Cortex of kidney (tissue), 1 donor: ENCODE measurements at places on chromosomes 6 and 20.

DNA sequence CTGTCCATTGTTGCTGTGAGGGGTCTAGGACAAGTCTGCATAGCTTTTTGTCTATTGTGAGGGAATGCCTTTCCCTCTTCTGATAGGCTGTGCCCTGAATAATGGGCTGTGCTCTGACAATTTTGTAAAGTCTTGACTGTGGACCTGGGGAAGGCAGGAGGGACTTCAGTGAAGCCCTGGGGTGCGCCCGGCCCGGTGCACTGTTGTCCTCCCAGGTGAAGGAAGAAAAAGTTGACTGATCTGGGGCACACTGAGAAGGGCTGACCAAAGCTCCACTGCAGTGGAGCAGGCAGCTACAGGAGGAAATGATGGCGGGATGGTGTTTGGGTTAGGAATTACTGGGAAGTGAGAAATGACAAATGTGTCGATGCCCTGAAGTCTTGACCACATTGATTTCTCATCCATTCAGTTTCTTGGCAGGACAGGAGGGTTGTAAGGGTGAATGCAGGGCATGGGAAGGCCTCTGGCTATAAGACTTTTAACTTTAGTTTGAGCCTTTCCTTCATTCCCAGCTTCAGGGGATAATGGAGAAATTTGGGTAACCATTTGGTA, 224.0 kb upstream of the CST7 start:
- DNase-seq = no peak

GRCh38 chr6:36226438-36227047, 30.0 kb downstream of the BRPF3 start:
- no peak for DNase-seq

GRCh38 chr20:11162026-11162775, 488.4 kb upstream of the JAG1 start:
- no peak for DNase-seq

GRCh38 chr20:18577942-18578341, 9.9 kb upstream of the DTD1 start:
- DNase-seq = no peak

- no peak for DNase-seq
These were observed 430.0 kb downstream of the LMBRD1 start for GRCh38 chr6:69366831-69367230.

GRCh38 chr6:91087908-91088307, 501.0 kb upstream of the MAP3K7 start:
- DNase-seq = no peak

GRCh38 chr20:49405062-49405683, 77.3 kb downstream of the KCNB1 start:
- DNase-seq = no peak

DNA sequence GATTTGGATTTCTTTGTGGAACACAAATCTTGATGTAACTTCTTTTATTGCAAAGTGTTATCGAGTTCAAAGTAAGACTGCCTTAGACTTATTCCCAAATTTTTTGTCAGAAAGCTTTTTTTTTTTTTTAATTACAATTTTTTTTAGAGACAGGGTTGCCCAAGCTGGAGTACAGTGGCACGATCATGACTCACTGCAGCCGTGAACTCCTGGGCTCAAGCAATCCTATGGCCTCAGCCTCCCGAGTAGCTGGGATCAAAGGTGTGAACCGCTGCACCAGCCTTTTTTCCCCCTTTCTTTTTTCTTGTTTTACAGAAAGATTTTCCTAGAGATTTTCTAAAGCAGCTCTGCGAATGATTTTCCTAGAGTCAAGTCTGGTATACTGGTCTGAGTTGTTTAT, 2.8 kb downstream of the RIOK1 start:
- no peak for DNase-seq

DNA sequence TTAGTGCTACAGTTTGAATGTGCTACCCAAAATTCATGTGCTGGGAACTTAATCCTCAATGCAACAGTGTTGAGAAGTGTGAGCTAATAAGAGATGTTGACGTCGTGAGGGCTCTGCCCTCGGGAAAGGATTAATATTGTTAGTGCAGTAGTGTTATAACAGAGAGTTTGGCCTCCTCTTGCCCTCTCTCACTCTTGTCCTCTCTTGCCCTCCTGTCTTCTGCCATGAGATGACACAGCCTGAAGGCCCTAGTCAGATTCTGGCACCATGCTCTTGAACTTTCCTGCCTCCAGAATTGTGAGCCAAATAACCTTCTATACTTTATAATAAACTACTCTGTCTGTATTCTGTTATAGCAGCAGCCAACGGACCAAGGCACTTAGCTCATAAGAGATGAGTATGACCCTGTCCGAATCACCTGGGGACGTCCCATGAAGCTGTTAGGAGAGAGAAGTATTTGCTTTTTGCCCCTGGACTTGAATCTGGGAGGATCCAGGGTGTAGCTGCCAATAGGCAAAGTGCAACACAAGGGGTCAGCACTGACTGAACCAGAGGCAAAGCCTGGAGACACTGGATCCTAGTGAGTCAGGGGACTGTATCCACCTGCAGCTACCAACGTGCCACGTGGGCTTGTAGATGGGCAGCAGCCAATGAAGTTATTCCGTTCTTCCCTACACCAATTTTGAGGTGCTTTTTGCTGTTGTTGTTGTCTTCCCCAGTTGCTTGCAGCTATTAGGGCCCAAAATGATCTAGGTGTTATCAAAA, 233.7 kb downstream of the THBS2 start:
- no peak for DNase-seq

DNA sequence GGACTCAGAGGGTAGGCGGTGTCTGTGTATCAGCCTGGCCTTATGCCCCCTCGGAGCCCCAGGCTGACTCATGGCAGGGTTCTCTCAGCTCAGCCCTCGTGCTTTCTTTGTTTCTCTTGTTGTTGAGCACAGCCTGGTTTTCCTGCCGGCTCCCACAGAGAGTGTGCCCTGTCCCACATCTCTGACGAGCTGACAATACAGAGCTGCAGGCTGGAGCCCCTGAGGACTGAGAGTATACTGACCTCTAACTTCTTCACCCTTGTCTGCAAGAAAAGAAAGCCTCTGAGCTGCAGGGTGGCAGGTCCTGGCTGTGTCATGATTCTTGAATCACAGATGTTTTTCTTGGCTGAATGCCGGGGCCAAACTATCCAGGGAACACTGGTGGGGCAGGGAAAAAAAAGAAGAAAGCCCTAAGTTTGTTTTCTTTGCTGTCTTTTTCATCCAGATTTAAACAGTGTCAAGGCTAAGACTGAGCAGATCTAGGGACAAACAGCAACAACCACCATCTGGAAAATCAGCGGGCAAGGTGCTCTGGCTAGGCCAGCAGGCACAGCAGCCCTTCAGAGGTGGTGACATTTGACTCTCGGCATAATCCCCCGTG, 63.3 kb upstream of the ZNF133 start:
- no peak for DNase-seq

- no peak for DNase-seq
These were observed 151.7 kb upstream of the RPS6KA2 start for GRCh38 chr6:166778776-166779175.

GRCh38 chr6:42279144-42279781, 61.6 kb upstream of the MRPS10 start:
- DNase-seq = no peak

GRCh38 chr6:3825331-3825831, 23.8 kb upstream of the FAM50B start:
- DNase-seq = no peak

GRCh38 chr6:155257796-155258195, 6.0 kb upstream of the CLDN20 start:
- DNase-seq = no peak

- no peak for DNase-seq
These were observed 27.6 kb downstream of the PKHD1 start for GRCh38 chr6:52059821-52060220.

DNA sequence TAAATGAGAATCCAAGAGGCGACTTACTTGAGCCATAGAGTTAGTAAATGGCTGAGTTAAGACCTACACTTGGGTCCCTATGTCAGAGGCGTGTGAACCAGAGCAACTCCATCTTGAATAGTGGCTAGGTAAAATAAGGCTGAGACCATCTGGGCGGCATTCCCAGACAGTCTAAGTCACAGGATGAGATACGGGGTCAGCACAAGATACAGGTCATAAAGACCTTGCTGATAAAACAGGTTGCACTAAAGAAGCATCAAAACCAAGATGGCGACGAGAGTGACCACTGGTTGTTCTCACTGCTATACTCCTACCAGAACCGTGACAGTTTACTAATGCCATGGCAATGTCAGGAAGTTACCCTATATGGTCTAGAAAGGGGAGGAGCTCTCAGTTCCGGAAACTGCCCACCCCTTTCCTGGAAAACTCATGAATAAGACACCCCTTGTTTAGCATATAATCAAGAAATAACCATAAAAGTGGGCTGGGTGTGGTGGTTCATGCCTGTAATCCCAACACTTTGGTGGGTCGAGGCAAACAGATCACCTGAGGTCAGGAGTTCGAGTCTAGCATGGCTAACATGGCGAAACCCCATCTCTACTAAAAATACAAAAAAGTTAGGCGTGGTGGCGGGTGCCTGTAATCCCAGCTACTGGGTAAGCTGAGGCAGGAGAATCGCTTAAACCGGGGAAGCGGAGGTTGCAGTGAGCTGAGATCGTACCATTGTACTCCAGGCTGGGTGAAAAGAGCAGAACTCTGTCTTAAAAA, 43.9 kb upstream of the EEF1A1 start:
- no peak for DNase-seq

GRCh38 chr6:105780146-105780860, 305.8 kb upstream of the PRDM1 start:
- DNase-seq = no peak

- DNase-seq = no peak
These were observed 572.5 kb upstream of the JAG1 start for GRCh38 chr20:11246251-11246775.

GRCh38 chr20:1423625-1424106, 30.8 kb upstream of the FKBP1A start:
- DNase-seq = no peak

- DNase-seq = no peak
These were observed 22.7 kb upstream of the BMP6 start for GRCh38 chr6:7703148-7703680.

DNA sequence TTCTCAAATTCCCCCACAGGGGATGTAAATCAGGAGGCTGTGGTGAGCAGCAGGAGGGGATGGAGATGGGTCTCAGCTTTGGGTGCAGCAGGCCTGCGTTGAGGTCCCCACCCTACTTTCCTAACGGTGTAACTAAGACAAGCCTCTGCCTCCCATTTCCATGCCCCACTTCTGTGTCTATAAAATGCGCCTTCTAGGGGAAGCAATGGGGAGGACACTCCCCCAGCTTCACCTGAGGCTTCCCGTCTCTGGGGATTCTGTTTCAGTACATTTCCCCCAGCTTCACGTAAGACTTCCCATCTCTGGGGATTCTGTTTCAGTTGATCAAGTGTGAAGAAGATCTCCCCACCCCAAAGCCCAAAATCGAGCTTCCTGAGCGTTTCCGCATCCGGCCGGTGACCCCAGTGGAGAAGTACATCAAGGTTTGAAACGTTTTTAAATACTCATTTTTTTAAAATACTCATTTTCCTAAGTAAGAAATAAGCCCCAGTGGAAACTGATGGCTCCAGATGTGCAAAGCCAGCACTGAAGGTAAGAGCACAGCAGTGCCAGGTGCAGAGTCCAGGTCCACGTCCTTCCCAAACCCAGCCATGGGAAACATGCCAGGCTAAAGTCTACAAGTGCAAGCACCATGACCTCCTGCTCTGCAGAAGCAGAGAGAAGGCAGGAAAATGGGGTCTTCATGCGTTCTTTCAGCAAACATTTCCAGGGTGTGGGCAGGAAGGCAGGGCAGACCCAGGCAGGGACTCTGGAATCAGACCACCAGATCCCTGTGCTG, 73.1 kb downstream of the ANKRD60 start:
- no peak for DNase-seq

DNA sequence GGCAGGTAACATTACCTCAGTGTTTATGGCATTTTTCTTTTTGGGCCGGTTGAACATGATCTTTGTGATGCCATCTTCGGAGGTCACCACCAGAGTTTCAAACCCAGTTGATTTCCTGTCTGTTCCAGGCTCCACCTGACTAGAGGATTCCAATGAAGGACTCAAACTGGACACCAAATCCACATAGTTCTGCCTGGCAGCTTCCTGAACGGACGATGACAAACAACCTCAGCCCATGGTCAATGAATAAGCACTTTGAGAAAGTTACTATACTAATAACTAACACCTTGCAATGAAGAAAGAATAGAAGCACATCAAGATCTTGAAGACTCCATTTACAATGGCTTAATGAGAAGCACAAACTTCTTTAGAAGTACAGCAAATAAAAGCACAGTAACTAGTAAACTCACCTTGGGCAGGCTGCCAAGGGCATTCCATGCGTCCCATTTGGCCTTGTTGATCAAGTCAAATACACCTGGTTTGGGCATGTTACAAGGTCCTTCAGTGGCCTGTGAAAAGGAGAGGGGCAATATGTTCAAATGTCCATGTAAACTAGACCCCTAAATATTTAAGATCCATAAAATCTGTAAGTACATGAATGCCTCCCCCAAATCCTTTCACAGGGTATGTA, 4.9 kb downstream of the ECI2 start:
- DNase-seq = no peak

GRCh38 chr20:15302075-15302474, 964.7 kb upstream of the FLRT3 start:
- DNase-seq = no peak

GRCh38 chr6:85240787-85241385, 209.0 kb upstream of the NT5E start:
- DNase-seq = no peak

- no peak for DNase-seq
These were observed 293.9 kb downstream of the QKI start for GRCh38 chr6:163708466-163708865.

- DNase-seq = no peak
These were observed 391.8 kb upstream of the SOX4 start for GRCh38 chr6:21201637-21202350.

DNA sequence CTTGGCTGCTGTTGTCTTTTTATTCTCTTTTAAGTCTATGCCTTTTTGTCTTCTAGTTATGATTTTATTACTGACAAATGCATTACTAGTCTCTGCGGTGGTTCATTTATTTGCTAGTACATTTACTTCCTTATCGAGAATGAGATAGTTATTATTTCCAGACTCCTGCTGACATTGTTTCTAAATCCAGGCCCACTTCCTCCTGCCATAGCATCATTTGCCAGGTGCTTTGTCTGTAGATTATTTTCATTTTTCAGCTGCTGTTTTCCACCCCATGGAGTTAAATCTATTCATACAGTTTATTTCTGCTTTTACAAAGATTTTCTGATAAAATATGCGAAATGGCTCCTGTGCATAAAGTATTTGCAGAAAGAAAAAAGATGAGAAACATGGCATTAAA, 459.7 kb downstream of the MMUT start:
- no peak for DNase-seq

- DNase-seq = no peak
These were observed 1.5 kb upstream of the MSH5 start for GRCh38 chr6:31737991-31738979.

DNA sequence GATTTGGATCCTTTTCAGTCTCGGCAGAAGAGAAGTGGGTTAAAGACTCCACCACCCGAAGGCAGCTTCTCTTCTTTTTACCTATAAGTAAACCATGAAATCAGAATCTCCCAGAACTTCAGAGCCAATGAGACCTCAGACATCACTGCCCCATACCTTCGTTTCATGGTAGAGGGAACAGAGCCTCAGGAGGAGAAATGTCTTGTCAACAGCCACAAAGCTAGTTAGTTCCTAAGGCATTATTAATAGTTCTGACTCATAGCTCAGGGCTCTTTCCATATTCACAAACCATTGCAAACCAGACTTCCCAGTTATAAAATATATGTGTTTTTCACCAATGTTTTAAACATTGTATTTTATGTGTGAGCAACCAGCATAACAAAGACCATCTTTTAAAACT, 118.7 kb upstream of the RIPOR2 start:
- no peak for DNase-seq
